Stimulated activated CD8-positive, alpha-beta memory T cell treated with anti-CD3 and anti-CD28 coated beads, Interleukin-7, amount 100 ng/mL, for 1 hour (primary cell): ENCODE measurements at places on chromosomes 1 and 21.

- DNase-seq: no peak
Observed at GRCh38 chr1:7379441-7379971, 391.6 kb upstream of the VAMP3 start.

DNA sequence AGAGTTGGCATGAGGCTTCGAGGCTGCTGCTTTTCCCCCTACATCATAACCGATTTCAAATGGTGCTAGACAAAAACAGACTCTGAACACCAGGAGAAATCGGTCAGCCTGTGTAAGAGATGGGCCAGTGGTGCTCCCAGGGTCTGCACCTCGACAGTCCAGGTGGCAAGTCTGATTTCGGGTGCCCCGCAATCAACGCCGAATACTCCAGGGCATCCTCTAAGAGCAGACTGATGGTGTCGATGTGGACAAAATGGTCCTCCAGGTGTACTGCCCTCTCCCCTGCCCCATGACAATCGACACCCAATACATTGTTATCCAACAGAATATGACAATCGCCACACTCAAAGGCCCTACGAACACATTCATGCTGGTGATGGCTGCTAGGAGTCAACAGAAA is 50.0 kb downstream of the CD46 start:
- DNase-seq: no peak

GRCh38 chr1:94319319-94320102 is 82.1 kb upstream of the ARHGAP29 start:
- no peak for DNase-seq

DNA sequence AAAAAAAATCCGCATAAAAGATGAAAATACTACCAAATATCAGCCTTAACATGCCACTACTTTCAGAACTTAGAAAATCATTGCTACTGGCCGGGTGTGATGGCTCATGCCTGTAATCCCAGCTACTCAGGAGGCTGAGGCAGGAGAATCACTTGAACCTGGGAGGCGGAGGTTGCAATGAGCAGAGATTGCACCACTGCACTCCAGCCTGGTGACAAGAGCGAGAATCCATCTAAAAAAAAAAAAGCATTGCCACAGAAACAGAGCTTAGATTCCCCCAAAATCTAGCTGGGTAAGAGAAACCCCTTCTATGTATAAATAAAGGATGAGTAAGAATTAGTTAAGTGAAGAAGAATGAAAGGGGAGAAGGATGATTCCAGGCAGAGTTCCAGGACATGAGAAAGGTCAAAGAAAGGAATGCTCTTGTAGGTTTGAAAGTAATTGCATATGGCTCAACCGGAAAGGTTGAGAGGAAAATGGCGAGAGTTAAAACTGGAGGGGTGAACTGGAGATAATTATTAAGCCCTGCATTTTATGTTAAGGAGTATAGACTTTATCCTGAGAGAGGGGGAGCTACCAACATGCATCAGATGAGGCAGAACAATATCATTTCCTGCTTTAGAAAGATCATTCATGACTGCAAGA is 19.7 kb upstream of the NRDC start:
- DNase-seq: no peak

DNA sequence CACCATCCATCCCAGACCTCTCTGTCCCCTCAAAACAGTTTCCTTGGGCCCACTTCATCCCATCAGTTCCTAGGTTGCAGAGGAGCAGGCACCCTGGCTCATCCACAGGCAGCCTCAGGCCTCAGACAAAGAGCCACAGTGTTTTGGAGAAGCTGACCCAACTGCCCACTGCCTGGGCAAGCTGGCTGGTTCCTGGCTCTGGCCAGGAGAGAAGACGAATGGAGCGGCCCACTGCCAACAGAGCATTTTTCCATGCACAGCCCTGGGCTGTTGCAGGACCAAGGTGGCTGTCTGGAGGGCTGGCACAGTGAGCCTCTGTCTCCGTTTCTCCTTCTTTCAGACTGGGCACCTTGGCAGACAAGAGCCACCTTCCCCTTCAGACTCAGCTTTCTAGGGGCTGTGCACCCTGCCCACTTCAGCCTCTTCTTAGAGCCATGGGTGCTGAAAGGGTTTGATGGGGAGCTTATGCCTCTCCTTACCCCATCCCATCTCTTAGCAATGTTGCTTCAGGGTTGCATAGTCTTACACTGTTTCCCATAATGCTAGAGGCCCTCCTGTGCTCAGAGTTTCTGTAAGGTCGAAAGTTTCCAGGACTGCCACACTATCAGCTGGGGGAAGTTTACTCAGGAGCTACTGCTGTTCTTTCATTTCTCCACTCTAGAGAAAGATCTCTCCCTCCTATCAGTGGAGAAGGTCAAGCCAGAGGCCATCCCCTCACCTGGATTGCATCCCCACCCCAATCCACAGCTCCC is 973 bp downstream of the FMOD start:
- no peak for DNase-seq

DNA sequence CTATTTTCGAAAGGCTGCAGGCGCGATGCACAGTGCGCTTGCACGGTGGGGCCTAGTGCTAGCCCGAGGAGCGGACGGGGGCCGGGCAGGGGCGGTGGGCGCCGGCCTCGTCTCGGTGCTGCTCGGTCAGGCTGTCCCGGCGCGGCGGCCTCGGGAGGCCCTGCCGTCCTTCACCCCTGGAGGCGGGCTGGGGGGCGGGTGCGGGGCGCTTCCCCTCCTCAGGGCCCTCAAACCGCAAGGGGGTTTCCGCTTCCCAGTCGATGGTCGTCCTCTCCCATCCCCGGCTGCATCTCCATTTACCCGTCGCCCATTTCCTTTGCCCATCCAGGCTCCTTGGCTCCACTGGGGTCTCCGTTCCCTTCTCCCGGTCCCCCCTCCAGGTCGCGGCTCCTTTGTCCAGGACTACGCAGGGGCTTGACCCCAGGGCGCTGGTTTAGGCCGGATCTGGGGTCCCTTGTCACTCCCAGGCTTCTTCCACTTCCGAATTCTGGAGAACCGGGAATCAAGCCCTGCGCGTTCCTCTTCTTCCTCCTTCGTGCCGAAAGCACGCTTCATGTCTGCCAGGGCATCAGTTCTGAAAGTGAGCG is 196.3 kb upstream of the LMO4 start:
- DNase-seq: no peak

GRCh38 chr1:193115629-193116227 is 6.1 kb upstream of the CDC73 start:
- DNase-seq: no peak

GRCh38 chr21:45866551-45866950 is 115.0 kb upstream of the COL6A1 start:
- no peak for DNase-seq

GRCh38 chr1:2290595-2291510 is 62.7 kb downstream of the SKI start:
- peak; percentile 67 for DNase-seq

DNA sequence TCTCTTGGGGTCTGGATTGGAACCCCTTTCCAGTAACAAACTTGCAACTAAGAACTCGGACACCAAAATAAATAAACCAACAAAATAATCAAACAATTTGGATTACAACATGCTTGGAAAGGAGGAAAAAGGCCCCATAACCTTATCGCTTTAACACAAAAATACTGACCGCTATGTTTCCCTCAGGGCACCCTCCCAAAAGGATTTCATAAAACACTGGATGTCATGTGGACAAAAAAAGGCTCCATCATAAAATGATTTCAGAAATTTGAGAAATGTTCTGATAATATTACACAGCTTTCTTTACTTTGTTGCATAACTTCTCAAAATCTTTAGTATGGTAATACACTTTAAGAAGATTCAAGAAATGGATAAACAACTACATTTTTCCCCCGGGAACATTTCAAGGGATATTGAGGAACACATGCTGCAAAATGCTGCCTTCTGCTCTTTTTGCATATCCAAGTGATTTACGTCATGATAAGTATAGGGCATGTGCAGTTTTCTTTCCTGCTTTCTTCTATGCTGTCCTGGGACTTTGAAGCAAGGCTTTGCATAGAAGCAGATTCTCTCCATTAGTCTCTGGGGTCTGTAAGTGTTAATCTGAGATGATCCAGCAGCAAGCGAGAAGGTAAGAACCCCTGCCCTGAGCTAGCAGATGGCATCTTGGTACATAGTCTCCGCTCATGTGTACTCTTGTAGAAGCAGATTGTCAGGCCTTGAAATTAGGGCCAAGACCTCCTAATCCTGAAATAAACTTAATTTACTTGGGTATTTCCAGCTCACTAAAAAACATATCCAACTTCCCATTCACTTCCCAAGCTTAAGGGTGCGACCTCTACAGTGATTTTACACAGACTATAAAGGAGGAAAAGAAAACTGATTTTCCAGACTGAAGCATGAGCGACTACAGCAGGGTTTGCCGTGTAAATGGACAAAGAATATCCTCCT is 85.5 kb upstream of the KIAA0040 start:
- DNase-seq: no peak

- DNase-seq: no peak
Observed at GRCh38 chr1:6512245-6512907, 20.9 kb upstream of the PLEKHG5 start.

DNA sequence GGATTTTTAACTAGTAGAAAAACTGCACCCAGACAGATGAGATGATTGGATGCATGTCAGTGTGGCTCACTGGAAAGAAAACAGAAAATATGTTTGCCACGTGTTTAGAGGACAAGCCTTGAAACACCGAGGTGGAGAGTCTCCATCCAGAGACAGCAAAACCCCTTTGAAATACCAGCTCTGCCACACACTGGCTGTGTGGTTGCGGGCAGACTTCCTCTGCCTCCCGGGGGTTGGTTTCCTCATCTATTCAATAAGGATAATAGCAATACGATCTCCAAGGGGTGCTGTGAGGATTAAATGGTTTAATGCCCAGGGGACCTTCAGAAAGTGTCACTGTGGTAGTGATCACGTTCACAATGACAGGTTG is 67.2 kb upstream of the PARP1 start:
- DNase-seq: no peak

- no peak for DNase-seq
Observed at GRCh38 chr1:31714442-31715086, 10.7 kb upstream of the COL16A1 start.

- no peak for DNase-seq
Observed at GRCh38 chr1:156434989-156435544, 65.5 kb downstream of the MEF2D start.

DNA sequence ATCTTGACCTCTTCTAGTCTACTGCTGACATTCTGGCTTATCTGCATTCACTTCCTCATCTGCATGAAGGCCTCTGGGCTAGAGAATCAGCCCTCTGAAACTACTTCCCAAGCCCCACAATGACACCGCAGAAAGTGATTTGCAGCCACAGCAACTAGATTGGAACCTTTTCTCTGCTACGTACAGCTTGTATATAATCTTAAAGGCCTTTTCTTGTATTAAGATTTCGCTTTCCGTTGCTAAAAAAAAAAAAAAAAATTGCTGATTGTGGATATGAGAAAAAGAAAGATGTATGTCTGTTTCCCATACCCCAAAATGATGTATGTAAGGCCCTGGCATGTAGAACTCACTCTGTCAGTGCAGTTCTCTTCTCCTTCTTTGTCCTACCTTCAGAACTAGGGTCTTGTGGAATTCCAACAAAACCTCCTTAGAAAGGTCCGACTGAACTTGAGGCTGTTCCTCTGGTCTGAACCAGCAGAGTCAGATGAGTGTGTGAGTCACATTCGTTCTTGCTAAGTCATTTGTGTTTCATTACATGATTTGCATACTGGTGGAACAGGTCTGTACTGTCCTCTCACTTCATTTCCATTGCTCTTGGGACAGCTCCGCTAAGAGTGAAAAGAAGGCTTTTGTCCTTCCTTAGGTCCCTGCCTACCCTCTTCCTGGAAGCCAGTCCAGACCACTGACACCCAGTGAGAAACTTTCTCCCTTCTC is 62.7 kb downstream of the PLPP3 start:
- DNase-seq: no peak

DNA sequence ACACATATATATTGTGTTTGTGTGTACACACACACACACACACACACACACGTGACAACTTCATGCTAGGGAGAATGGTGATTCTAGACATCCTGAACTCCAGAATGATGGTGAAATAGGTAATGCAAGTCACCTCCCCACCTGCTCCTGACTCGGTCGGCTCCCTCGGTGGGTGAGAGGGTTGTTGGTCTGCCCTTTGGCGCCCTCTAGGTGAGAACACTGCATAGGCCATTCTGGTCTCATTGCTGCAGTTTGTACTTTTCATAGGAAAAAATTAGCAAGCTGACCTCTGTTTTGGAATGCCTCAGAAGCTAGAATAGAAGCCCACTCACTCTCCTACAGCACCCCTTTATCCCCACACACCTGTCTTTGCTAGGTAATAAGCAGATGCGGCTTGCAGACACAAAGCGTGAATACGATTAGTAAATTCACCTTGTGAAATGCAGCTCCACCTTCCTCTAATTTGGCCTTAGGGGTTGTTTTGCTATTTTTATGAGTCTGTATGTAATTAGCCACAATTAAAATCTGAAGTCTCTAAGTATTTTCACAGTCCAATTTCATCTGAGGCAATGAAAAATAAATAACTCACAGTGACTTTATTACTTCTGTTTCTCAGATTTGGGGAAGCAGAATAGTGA is 130.0 kb upstream of the KCNJ15 start:
- no peak for DNase-seq

- no peak for DNase-seq
Observed at GRCh38 chr1:217184854-217185253, 446.0 kb downstream of the GPATCH2 start.
